ENCODE measurements at places on chromosomes 6 and 20.

DNA sequence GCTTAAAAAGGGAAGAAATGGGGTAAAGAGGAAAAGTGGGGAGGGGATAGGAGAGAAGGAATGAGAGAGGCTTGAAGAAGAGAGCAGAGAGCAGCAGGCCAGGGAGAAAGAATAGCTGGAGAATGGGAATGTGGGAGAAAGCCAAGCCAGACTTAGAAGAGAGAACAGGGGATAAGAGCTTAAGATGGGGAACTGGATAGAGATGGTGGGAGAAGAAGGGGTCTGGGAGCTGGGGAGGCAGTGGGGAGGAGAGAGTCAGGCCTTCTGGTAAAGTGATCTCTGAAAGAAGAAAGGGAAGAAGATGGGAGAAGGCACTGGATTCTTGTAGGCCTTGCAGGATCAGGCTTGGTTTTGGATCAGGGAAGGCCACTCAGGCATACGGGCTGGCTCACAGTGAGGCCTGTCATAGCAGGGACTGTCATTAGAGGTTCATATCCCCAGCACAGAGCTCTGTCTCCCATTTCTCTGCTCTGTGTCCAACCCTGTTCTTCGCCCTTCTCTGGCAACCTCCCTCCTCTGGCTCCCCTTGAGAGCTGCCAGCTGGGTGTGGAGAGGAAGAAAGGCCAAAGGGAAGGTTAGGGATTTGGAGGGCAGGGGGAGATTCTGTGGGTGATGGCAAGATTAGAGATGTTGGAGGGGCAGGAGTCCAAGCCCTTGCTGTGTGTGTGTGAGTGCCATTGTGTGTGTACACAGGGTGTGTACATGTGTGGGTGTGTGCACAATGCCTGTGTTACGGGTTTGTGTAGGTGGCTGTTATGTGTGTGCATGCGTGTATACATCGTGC, 9.3 kb downstream of the SYNGAP1 start:
- no peak for DNase-seq

- no peak for DNase-seq
Measured at GRCh38 chr6:118325220-118325860, 222.8 kb upstream of the PLN start.

- DNase-seq, result no peak
Measured at GRCh38 chr6:166815629-166816028, 140.7 kb downstream of the RNASET2 start.

GRCh38 chr6:37614059-37614458, 83.6 kb downstream of the MDGA1 start:
- DNase-seq, result no peak

GRCh38 chr6:154567695-154568220, 57.3 kb upstream of the CNKSR3 start:
- DNase-seq, result no peak

GRCh38 chr6:36333931-36334725, 2.6 kb downstream of the BNIP5 start:
- no peak for DNase-seq

DNA sequence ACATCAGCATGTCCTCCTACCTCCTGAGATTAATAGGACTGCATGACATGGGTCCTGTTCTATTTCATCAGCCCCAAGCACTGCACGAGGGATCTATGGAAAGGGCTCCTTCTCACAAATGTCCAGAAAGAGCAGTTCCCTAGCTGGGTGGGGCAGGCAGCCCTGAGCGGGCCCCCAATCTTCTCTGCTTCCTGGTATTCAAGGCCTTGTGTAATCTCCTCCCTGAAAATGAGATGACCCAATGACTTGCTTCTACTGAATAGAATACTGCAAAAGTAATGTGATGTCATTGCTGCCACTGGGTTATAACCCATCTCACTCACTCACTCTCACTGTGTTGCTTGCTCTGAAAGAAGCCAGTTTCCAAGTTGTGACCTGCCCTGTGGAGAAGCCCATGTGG, 126.4 kb downstream of the OPRM1 start:
- DNase-seq, result no peak

DNA sequence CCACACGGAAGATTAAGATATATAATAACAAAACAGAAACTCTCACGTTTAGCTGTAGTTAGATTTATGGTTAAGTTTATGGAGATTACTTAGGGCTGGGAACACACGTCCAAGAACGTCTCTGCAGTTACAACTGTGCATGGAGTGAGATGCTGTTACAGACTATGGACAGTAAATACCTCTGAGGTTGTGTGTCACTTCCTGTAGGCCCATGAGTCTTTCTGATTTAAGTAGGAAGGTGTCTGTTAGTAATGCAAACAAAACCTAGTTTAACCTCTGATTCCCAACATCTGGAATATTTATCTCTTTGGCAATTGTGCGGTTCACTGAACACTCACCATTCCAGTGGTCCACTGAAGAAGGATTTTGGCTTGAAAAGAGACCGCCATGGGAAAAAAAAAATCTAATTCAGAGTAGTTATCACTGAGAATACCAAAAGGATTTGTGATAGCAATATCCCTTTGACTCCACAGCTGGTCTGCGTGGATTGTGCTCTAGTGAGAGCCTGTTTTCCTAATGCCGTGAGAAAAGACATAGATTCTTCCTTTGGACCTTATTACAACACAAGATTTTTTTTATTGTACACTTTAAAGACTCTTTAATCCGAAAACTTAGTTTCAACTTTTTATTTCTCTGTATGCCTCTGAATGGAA, 478.2 kb upstream of the CITED2 start:
- no peak for DNase-seq

GRCh38 chr6:27889275-27889627, 22.9 kb downstream of the OR2B2 start:
- DNase-seq, result no peak

GRCh38 chr6:82066991-82067411, 180.5 kb downstream of the IBTK start:
- DNase-seq, result no peak

DNA sequence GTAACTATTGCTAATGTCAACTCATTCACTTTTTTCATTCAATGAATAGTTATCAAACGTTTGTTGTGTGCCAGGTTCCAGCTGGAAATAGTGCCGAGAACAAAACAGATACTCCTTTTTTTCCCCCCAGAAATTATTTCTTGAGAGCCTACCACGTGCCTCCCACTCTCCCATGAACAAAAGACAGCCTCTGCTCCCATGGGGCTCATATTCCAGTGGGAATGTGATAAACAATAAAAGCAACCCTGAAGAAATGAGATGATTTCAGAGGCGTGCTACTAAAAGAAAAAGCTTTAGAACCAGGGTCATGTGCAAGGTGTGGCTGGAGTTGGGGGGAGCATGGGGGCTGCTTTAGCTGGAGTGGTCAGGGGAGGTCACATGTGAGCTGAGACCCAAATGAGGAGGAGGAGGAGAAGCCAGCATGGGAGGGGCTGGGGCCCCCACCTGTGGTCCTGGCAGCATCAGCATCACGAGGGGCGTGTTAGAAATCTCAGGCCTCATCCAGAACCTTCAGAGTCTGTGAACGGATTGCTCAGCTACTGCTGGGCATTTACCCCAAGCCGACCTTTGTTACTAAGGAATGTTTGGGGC, 157.4 kb downstream of the EYA2 start:
- DNase-seq, result no peak

- DNase-seq, result no peak
Measured at GRCh38 chr6:136737871-136738691, 54.2 kb downstream of the MAP3K5 start.

- DNase-seq, result no peak
Measured at GRCh38 chr6:9848094-9848493, 566.8 kb downstream of the TFAP2A start.

- peak; percentile 40 for DNase-seq
Measured at GRCh38 chr6:47787620-47788497, 6.0 kb downstream of the OPN5 start.

DNA sequence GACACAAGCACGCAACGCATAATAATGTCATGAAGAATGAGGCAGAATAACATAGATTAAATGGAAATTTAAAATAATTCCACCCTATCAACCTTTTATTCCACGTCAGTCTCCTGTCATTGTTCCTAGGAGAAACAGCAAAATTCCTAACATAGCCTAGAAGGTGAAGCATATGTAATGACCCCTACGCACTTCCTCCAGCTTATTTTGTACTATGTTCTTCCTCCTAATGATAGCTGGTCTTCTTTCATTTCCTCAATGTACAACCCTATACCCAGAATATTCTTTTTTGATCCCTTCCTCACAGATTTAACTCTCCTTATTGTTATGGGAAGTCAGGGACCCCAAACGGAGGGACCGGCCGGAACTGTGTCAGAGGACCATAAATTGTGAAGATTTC, 122.0 kb upstream of the CARMIL1 start:
- no peak for DNase-seq

DNA sequence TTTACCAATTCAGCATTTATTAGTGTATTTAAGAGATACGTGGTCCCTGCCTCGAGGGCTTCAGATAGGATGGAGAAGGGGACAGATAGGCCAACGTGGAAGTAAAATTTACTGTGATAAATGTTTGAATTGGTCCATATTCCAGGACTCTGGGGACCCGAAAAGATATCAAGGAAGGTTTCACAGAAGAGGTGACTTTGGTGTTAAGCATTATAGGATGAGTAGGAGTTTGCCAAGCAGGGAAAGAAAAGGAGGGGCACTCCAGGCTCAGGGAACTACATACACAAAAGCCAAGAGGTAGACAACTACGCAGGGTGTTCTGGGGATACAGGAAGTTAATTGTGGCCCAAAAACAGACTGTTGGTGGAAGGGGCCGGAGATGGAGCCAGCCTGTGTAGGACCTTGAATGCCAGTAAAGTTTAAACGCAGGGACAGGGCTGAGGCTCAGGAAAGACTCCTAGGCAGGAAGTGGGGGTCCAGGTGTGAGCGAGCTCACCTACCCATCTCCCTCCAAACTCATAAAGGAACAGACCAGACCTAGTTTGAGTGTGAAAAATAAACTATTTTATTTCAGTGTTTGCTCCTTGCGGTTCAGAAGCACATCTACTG, 37.0 kb downstream of the TGM2 start:
- DNase-seq, result peak; percentile 23

- DNase-seq, result no peak
Measured at GRCh38 chr6:80454661-80455365, 348.3 kb downstream of the BCKDHB start.

DNA sequence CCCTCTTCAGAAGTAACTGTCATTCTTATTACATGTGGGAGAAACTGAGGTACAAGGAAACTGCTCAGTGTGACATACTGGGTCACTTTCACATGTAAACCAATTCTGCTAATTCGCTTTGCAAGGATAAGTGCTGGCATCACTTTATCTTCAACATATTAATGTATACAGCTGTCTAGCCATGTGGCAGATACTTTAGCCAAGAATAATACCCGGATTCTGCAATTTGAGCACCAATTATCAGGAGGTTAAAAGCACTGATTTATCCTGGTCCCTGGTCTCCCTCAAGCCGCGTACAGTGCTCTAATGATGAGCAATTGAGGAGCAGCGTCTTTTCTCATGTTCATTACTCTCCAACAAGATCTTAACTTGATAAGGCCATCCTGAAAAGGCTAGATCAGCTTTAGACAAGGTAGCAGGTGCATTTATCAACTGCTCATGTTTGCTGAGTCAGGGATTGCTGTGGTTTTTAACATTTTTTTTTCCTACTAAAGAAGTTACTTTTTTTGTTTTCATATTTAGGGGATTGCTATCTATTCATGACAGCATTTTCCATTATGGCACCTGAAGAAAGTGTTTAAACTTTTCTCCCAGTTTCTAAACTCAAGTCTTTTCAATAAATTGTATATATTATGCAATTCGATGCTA, 1066.3 kb upstream of the MAP3K7 start:
- no peak for DNase-seq

DNA sequence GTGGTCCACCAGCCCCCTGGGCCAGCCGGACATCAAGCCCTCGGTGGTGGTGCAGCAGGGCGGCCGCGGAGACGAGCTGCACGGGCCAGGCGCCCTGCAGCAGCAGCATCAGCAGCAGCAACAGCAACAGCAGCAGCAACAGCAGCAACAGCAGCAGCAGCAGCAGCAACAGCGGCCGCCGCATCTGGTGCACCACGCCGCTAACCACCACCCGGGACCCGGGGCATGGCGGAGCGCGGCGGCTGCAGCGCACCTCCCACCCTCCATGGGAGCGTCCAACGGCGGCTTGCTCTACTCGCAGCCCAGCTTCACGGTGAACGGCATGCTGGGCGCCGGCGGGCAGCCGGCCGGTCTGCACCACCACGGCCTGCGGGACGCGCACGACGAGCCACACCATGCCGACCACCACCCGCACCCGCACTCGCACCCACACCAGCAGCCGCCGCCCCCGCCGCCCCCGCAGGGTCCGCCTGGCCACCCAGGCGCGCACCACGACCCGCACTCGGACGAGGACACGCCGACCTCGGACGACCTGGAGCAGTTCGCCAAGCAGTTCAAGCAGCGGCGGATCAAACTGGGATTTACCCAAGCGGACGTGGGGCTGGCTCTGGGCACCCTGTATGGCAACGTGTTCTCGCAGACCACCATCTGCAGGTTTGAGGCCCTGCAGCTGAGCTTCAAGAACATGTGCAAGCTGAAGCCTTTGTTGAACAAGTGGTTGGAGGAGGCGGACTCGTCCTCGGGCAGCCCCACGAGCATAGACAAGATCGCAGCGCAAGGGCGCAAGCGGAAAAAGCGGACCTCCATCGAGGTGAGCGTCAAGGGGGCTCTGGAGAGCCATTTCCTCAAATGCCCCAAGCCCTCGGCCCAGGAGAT, 1.0 kb downstream of the POU3F2 start:
- DNase-seq, result no peak

DNA sequence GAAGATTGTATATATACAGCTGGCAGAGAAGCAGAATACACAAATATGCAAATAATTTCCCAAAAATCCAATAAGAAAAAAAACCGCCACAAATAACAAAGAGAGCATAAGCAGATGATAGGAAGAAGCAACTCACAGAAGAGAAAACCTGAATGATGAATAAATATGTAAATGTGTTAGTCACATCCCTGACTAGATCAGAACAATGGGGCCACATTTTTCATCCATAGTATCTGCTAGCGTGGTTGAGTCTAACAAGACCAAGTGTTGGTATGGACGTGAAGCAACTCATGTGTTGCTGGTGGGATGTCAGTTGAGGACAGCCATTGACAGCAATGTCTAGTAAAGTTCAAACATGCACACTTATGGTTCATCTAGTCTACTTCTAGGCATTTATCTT, 3.9 kb upstream of the SLC22A3 start:
- DNase-seq, result no peak

- DNase-seq, result no peak
Measured at GRCh38 chr20:56778765-56779195, 149.7 kb downstream of the TFAP2C start.
